Mesenteric fat pad (tissue), 1 donor: ENCODE measurements at places on chromosomes 7 and 10. TPM values are rescaled to one million over a fixed set of nuclear protein-coding genes. Genes with fewer than 3 reads are reported as not detected.

Gene PNLIP
- total RNA-seq = 1.5 TPM

Gene WDR91
- 15.0 TPM for total RNA-seq

Gene ADAM22
- 2.3 TPM for total RNA-seq

Gene LEP
- 784 TPM for total RNA-seq

Gene RELN
- 1.8 TPM for total RNA-seq

Gene UROS
- 50.6 TPM for total RNA-seq

Gene SPDYE5
- total RNA-seq = not detected

Gene CALHM1
- not detected for total RNA-seq

Gene HOXA2
- total RNA-seq = 1.2 TPM
